ENCODE measurements at places on chromosomes 6 and 20.

DNA sequence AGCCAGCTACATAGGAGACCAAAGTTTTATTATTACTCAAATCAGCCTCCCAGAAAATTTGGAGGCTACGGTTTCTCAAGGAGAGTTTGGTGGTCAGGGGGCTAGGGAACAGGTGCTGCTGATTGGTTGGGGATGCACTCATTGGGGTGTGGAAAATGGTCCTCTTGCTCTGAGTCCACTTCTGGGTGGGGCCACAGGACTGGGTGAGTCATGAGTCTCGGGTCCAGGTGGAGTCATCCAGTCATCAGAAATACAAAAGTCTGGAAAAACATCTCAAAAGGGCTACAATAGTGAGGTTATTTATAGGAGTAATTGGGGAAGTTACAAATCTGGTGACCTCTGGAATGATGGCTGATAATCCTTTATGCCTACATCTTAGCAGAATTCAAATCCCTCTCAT, 54.3 kb upstream of the SLC22A16 start:
- no peak for DNase-seq

GRCh38 chr20:237489-237888, 10.4 kb downstream of the DEFB129 start:
- DNase-seq = no peak

- DNase-seq = no peak
Observed at GRCh38 chr6:7589221-7589620, 777 bp upstream of the SNRNP48 start.

DNA sequence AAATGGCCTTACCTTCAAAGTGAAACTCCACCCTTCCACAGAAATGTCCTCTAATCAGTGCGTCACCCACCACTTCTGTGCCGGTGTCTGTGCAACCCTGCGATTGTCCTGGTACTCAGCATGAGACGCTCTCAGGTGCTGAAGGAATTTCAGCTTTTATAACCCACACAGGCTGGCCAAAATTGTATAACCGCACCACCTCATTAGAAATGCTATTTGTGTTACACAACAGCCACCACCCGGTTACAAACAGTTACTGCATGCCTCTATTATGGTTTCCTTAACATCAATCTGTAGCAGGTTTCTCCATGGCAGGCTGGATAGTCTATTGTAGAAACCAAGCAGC, 51.5 kb downstream of the SLC23A2 start:
- no peak for DNase-seq

- DNase-seq = no peak
Observed at GRCh38 chr20:50188879-50189680, 1.6 kb upstream of the CEBPB start.

DNA sequence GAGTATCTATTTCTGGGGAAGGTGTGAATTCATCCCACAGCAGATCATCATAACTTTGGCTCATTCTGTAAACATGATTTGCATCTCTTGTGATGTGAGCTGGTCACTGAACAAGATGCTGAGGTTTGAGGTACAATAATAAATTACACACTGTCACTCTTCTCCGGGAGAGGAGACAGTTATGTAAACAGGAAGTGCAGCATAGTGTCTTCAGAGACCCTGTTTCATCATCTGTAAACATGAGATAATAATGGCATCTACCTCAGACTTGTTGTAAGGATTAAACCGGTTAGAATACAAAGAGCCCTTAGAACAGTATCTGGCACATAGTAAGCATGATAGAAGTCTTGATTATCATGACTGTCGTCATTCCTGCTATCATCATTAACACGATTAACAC, 125.2 kb downstream of the TBC1D7 start:
- DNase-seq = no peak
